GM20000 (cell line): ENCODE measurements at places on chromosomes 13 and 19.

- DNase-seq: peak; percentile 53
These were observed 798 bp downstream of the SLC1A5 start for GRCh38 chr19:46787331-46788261.

- DNase-seq: no peak
These were observed 403.8 kb upstream of the PRR20A start for GRCh38 chr13:56736966-56737365.

DNA sequence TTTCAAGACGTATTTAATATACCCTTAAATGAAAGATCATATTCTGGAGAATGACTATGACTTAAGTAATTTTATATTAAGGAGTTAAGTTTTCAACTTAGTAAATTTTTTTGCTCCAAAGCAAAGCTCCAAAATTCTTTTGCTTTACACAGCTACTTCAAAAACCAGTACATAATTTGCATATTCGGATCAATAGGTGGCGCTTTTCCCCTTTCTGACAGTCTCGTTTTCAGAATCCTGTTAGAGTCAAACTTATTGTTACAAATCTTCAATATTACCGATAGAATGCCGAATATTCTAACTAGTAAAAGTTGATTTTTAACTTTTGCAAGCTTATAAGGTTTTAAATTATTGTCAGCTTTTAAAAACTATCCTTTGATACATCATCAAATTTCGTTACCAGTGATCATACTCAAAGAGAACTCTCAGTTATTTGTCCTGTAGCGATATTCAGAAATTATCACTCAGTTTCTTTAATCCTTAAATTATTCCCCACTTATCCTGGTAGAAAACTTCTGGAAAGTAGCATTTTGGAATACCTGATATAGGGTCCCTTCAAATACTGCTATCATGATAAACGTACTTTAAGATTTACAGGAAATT is 852.7 kb upstream of the KLHL1 start:
- DNase-seq: peak; percentile 5

- no peak for DNase-seq
These were observed 14.3 kb downstream of the ZBTB7A start for GRCh38 chr19:4052114-4052992.

- DNase-seq: no peak
These were observed 1.2 kb upstream of the FAM83E start for GRCh38 chr19:48616041-48616436.

- no peak for DNase-seq
These were observed 67.8 kb downstream of the RXFP2 start for GRCh38 chr13:31807090-31807541.

DNA sequence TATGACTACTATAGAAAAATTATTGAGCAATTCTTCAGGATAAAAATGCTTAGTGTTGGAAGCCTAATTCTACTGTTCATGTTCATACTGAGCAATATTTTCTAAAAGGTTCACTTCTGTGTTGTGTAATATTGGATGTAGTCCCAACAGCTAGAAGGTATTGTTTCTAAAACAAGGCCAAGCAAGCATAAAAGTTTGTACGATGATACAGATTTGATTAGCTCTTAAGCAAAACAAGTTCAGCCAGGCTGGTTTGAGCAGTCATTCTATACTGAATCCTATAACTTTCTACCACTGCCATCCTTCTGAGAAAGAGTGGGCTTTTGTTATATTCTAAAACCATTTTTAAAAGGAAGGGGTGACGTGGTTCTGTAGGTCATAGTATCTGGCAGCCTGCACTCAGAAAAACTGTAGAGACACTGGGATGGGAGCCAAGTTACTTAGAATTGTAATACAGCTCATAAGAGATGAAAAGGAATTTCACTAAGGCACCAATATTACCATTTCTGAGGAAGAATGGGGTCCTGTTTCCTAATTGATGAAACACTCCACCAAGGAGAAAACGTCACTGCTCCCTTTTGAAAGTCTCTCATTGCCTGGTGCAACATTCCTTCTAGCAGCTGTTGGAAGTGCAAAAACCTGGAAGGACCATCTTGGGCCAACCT is 275.0 kb upstream of the DACH1 start:
- DNase-seq: no peak

GRCh38 chr19:15330801-15331418 is 1.4 kb downstream of the BRD4 start:
- peak; percentile 49 for DNase-seq

DNA sequence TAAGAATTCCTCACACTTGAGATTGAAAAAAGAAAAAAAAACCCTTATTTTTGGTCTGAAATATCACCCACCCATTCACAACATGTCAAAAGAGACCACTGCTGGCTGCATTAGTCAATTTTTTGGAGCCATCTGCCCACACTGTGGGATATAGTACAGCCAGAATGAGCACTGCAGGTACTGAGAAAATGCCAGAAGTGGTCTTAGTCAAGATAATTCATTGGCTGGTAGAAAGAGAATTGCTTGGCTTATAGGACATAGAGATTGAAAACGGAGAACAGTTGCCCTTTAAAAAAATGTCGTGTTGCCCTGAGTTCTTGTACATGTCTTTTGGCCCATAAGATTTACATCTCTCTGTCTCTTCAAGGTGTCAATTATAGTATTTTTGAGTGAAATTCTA is 1899.5 kb downstream of the OLFM4 start:
- no peak for DNase-seq

DNA sequence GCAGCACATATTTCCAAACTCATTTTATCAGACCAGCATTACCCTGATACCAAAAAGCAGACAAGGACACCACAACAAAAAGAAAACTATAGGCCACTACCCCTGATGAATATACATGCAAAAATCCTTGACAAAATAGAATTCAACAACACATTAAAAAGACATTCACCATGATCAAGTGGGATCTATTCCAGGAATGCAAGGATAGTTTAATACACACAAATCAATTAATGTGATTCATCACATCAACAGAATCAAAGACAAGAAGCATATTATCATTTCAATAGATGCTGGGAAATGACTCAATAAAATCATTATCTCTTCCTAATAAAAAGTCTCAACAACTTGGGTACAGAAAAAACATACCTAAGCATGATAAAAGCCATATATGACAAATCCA is 11.2 kb downstream of the ZNF347 start:
- no peak for DNase-seq

DNA sequence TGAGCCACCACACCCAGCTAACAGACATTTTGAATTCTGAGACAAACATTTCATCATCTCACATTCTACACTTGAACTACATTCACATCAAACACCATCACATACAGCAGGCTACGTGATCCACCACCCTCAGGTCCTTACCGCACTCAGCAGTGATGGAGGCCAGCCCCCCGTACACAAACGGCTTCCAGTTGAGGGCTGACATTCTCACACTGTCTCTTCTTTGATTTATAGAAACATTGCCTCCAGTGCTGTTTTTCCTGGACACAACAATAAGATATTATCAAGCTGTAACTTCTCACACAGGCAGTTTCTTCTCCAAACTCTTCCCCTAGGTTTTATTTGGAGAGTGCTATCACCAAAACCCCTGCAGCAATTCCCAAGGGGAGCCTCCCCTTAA is 7.0 kb downstream of the SLC25A30 start:
- no peak for DNase-seq
